ENCODE measurements at places on chromosomes 7 and 10.
A peak's percentile ranks its signal among the peaks of the same experiment; 100 is the strongest.

- DNase-seq = no peak
Measured at GRCh38 chr10:71502851-71503250, 106.1 kb downstream of the CDH23 start.

DNA sequence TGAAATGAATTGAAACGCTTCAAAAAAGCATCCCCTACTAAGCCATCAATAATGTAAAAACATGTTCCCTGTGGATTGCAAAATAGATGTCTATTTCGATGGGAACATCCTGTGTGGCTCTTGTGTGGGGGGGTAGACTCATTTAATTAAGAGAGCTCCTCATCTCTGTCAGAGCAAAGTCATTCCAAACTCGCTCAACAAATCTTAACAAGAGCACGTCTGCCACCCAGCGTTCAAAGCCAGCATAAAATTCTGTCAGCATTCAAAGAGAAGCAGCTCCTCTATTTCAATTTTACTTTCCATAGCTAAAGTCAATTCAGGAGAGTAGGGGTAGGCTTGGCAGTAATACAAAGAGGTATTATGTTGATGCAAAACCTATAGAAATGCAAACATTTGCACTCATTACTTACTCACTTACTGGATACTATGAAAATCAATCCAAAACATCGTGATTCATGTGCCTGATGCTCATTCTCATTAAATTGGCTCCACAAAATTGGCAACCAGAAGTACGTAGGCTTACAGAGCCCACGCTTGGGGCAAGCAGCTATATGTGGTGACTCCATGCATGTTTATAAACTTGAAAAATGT is 114.9 kb downstream of the IPMK start:
- DNase-seq = no peak

DNA sequence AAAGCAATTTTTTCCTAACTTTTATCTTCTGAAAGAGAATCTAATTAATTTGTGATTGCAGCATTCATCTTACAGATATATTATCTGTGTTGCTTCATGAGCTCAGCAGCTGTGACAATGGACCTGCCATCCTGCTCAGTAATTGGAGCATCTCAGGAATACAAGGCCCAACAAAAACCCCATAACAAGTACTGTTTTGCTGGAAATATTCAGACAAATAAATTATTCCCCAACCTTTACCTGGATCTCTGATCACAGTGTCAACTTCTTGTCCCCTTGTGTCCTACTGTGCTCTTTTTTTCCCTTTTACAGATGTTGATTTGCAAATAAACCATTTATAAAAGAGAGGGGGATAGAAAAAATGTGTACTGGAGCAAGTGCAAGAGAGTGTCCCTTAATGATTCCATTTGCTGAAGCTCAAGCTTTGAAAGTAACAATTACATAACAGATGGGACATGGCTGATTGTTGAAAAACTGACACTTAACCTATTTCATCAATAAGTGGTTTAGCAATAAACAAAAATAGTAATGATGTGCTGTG is 1063.4 kb upstream of the GHITM start:
- DNase-seq = no peak

- no peak for DNase-seq
Measured at GRCh38 chr7:136049117-136049516, 72.0 kb upstream of the MTPN start.

- DNase-seq = no peak
Measured at GRCh38 chr10:87672551-87672950, 12.9 kb downstream of the PAPSS2 start.

DNA sequence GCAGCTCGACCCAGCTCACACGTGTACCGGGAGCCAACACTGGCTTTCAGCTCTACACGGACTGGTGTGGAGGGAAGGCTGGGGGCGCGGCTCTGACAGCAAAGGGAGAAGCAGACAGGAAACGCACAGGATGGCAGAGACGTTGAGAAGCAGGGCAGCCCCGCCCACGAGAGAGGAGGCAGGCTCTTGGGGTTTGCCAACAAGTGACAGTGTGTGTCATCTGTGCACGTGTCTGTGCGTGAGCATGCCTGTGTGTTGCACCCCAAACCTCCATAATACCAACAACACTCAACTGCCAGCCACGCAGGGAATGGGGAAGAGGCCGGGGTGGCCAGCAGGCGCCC is 64.4 kb upstream of the PDGFA start:
- peak; percentile 5 for DNase-seq

DNA sequence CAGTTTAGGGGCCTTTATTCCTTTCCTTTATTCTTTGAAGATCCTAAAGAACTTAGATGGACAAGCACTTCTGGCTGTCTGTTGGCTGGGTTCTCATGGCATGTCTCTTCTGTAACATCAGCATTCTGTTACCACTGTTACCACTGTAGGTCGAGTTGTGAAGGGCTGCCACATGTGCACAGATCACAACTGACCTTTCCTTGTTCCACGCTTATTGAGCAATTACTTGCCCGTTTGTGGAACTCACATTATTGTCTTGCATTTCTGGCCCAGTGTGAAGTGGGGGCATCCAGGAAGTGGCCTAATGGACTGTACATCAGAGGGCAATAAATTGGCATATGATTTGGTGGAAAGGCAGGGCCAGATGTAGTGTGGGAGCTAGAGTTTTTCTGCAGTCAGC is 23.7 kb downstream of the GBF1 start:
- peak; percentile 20 for DNase-seq

DNA sequence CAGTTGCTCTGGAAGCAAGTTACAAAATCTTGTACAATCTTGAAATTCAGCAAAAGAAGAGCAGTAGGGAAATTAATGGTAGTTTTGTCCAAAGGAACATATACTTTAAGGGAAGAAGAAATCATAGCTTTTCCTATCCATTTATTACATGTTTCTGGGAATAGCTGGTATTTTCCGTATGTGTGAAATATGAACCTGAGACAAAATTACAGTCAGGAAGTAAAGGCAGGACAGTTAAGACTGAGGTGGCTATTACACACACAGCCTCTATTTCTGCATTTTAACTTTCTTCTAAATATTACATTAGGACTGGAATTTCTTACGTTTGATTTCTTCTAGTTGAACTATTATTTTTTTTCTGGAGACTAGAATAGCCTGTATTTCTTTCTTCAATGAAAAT is 1197.3 kb downstream of the SORCS3 start:
- no peak for DNase-seq

DNA sequence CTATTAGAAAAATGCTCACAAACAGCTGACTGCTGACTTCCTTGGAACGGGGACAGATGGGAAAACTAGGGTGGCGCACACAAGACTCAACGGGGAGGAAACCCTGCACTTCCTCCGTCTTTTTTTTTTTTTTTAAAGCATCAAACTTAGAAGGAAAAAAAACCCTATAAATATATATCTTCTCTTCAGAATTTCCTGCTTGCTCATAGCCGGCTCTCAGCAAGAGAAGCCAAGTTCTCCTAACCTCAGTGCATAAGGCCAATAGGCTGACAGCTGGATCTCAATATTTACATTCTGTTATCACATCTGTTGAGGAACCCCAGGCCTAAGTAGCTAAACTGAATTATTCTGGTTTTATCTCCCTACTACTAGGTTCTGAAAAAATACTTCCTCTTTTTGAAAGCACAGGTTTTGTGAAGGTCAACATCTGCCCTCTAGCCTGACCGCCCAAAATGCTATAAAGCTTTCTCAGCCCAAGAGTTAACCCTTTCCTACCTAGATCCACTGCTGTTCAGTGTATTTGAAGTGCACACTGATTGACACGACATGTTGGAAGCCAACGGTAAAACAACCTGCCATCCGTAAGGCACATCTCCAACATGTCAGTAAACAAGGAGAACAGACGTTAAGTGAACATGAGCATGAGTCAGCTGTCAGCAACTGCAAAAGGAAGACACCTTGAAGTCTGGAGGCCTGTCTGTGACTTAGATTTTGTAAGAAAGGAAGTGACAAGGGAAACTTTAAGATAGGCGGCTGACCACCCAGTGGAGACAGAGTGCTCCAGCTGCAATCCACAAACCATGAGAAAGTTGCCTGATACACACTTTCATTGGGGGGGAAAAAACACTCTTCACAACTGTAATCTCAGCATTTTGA is 83.8 kb downstream of the EBLN1 start:
- no peak for DNase-seq

DNA sequence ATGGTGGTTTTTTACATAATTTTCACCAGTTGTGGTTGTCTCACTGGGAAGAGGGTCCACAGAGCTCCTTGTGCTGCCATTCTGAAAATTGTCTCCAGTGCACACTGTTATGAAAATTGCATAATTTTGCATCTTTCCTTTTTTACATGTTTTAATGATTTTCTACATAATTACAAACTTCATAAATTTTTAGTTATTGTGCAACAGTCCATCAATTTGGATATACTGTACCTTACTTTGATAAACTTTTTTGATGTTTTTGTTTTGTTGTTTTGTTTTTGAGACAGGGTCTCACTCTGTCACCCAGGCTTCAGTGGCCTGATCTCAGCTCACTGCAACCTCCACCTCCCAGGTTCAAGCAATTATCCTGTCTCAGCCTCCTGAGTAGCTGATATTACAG is 70.6 kb upstream of the AUTS2 start:
- DNase-seq = no peak

- no peak for DNase-seq
Measured at GRCh38 chr10:46234431-46235060, 52.3 kb upstream of the ANTXRL start.

DNA sequence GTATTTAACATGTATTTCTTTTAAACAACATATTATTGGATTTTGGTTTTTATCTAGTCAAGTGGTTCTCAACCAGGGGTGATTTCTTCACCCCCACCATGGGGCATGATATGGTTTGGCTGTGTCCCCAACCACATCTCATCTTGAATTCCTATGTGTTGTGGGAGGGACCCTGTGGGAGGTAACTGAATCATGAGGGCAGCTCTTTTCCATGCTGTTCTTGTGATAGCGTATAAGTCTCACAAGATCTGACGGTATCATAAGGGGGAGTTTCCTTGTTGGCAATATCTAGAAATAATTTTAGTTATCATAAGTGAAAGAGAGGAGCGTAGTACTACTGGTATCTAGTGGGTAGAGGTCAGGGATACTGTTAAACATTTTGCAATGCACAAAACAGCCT is 37.6 kb downstream of the TMEM168 start:
- no peak for DNase-seq

DNA sequence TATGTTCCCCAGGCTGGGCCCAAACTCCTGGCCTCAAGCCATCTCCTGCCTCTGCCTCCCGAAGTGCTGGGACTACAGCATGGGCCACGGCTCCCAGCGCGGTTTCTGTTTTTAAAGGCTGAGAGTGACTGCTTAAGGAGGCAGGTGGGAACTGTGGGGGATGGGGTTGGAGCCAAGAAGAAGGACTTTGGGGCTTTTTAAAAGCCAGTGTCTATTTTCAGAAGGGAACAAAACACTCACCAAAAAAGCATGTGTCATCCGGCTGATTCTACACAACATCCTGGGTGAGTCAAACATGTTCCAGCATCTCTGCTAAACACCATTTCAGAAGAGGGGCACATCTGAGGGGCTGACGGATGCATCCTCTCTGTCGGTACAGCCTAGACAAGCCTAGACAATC is 824.5 kb downstream of the TYW1 start:
- DNase-seq = no peak

- DNase-seq = no peak
Measured at GRCh38 chr10:34207343-34207742, 607.8 kb downstream of the PARD3 start.

DNA sequence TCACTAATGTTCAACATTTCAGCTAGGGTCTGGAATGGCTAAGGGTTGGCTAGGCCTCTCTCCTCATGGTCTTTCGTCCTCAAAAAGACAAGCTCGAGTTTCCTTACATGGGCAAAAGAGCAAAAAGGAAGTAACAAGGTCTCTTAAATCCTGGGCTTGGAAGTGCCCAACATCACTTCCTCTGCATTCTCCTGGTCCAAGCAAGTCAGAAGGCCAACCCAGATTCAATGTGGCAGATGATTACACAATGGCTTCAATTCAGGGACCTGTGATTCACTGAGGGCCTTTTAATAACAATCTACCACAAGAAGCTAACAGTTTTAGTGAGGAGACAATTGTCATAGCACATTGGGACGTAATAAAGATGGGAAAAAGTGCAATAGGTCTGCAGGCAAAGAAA is 4.4 kb upstream of the NUP205 start:
- no peak for DNase-seq

DNA sequence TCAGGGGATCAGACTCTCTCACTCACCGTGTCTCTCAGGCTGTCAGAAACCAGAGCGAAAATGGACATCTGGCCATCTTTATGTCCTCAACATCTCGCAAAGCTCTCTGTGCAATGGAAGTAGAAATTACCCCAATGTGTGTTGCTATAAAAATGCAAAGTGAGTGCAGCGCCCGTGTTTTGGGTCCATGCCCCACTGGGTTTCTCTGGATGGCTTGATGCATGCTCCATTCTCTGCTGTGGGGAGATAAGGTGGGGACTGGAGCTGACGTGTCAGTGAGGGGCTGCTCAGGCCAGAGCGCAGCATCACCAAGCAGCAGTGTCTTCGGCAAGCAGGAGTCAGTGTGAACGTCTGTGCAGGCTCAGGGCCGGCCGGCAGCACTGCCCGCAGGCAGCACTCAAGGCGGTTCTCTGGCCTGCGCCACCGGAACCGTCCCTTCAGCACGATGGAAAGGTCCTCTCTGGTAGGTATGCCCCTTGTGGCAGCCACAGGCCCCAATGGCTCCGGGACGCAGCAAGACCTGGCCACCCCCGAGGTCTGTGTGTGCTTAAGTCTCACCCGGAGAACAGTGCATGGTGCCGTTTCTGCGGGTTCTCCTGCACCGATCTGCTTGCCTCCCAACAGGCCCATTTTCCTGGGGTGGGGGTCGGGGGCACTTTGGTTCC is 30.2 kb downstream of the WDR86 start:
- no peak for DNase-seq

GRCh38 chr7:7977774-7978173 is 9.2 kb downstream of the GLCCI1 start:
- DNase-seq = no peak

DNA sequence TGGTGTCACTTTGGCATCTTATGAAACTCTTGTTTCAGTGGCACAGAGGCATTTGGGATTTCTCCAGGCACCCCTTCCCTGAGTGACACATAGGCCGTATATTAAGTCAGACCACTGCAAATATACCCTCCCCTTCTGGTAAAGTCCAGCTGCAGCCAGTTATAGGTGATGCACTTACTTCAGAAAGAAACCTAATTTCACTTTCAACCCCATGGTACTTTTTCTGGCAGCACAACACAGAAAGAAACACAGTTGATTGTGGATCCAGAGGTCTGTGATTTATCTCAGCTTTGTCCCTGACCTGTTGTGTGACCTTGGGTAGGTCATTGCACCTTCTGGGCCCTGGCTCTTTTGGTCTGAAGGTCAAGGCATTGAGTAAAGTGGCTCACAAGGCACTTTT is 173.2 kb downstream of the BUB3 start:
- no peak for DNase-seq

DNA sequence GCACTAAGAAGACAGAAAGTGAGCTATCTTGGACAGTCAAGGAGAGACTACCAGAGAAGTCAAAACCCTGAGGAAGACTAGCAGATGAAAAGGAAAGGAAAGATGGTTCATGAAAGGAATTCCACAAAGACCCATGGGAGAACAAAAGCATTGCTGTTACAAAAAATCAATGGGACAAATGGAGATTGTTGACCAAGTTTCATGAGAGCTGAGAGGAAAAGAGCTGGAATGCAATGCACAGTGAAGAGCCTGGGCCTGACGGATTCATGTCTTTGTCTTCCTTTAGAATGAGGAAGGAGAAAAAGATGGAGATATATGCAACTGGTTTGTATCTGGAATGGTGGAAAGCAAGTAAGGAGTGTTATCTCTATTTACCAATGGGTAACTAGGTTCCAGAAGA is 17.3 kb downstream of the TMEM243 start:
- DNase-seq = no peak

GRCh38 chr10:8485032-8485431 is 430.5 kb downstream of the GATA3 start:
- no peak for DNase-seq

Measured in GM04503 (cell line).